ENCODE measurements at places on chromosomes 1 and 21.
A peak's percentile ranks its signal among the peaks of the same experiment; 100 is the strongest.

GRCh38 chr1:169623132-169623926 lies 6.6 kb downstream of the SELP start:
- no peaks in the 10 kb centered on the region for H3K36me3 ChIP-seq
- no peak overlapping the region for H3K27ac ChIP-seq
- peaks cover 33% of the 10 kb centered on the region for H3K4me1 ChIP-seq
- DNase-seq, result no peak

- no peak for DNase-seq
- peaks cover 27% of the 10 kb centered on the region for H3K4me1 ChIP-seq
- peaks cover 6% of the 10 kb centered on the region for H3K36me3 ChIP-seq
Observed at GRCh38 chr1:228647523-228648444, 87.5 kb upstream of the RHOU start.

GRCh38 chr1:180040034-180040433 lies 85.4 kb downstream of the CEP350 start:
- DNase-seq, result no peak
- H3K4me1 ChIP-seq, result no peaks in the 10 kb centered on the region
- H3K27me3 ChIP-seq, result no peaks in the 10 kb centered on the region
- no peak overlapping the region for H3K4me3 ChIP-seq
- peaks cover 54% of the 10 kb centered on the region for H3K36me3 ChIP-seq

GRCh38 chr1:21873174-21873573 lies 61.1 kb downstream of the LDLRAD2 start:
- H3K4me3 ChIP-seq, result no peak overlapping the region
- peaks cover 19% of the 10 kb centered on the region for H3K27me3 ChIP-seq
- DNase-seq, result no peak
- no peak overlapping the region for H3K27ac ChIP-seq
- peaks cover 6% of the 10 kb centered on the region for H3K4me1 ChIP-seq

DNA sequence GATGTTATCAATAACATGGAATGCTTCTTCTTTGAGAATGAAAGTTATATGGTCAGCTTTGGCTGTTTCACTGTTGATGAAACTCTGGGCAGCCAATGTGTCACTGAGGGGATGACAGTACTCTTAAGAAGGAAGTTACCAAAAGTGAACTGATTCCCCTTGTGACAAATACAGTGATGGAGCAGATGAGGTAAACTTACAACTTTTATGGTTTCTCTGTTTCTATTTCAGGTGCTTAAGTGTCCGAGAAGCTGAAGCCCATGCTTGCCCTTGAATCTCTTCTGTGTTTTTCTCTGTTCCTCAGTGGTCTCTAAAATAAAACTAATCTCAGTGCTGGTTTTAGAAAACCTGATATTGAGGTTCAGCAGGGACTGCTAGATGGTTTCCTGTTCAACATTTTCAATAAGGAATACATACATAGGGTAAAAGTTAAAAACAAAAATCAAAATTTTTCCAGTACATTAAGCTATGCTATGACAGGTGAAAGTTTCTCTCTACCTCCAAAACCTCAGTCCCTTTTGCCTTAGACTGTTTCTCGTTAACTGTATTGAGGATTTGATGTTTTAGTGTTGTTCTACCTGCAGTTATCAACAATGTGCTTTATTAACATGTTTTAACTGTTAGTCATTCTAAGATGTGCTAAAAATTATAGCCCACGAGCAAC lies 454.4 kb upstream of the ADGRL4 start:
- no peaks in the 10 kb centered on the region for H3K27me3 ChIP-seq
- H3K27ac ChIP-seq, result no peak overlapping the region
- no peak for DNase-seq
- H3K36me3 ChIP-seq, result no peaks in the 10 kb centered on the region

GRCh38 chr1:101238681-101239094 lies 1.9 kb downstream of the S1PR1 start:
- H3K27me3 ChIP-seq, result no peaks in the 10 kb centered on the region
- H3K27ac ChIP-seq, result peak overlapping the region; percentile 97

DNA sequence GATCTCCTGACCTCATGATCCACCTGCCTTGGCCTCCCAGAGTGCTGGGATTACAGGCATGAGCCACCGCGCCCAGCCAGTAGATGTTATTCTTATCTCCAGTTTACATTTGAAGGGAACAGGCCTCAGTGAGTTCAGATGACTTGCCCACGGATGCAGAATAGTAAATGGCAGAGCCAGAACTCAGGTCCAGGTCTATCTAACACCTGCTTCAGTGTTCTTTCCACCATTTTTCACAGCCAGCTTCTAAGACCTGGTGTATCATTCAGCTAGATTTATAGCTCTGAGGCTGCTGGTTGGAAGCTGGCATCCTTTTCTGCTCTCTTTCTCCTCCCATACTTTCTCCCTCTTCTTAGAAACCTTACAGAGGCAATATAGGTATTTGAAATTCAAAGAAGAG lies 10.8 kb downstream of the FABP3 start:
- no peak overlapping the region for H3K4me3 ChIP-seq
- DNase-seq, result no peak
- H3K4me1 ChIP-seq, result no peaks in the 10 kb centered on the region
- no peaks in the 10 kb centered on the region for H3K27me3 ChIP-seq
- no peak overlapping the region for H3K27ac ChIP-seq
- H3K36me3 ChIP-seq, result peaks cover 27% of the 10 kb centered on the region

- no peak for DNase-seq
- H3K27me3 ChIP-seq, result no peaks in the 10 kb centered on the region
- peak overlapping the region; percentile 60 for H3K27ac ChIP-seq
- peaks cover 74% of the 10 kb centered on the region for H3K4me1 ChIP-seq
- peak overlapping the region; percentile 92 for H3K4me3 ChIP-seq
Observed at GRCh38 chr1:89635825-89636815, 3.2 kb downstream of the LRRC8C start.

- H3K27ac ChIP-seq, result no peak overlapping the region
- no peaks in the 10 kb centered on the region for H3K36me3 ChIP-seq
- H3K4me3 ChIP-seq, result no peak overlapping the region
- H3K4me1 ChIP-seq, result no peaks in the 10 kb centered on the region
- peaks cover 61% of the 10 kb centered on the region for H3K27me3 ChIP-seq
- no peak for DNase-seq
Observed at GRCh38 chr1:94578856-94579255, 37.3 kb upstream of the F3 start.

DNA sequence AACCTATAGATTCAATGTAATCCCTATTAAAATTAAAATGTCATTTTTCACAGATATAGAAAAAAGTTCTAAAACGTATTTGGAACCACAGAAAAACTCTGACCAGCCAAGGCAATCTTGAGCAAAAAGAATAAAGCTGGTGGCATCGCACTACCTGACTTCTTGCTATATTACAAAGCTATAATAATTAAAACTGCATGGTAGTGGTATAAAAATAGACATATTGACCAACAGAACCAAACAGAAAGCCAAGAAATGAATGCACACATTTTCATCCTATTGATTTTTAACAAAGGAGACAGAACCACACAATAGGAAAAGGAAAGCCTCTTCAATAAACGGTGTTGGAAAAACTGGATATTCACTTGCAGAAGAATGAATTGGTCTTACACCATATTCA lies 9.2 kb upstream of the SHISAL2A start:
- no peak overlapping the region for H3K4me3 ChIP-seq
- no peak overlapping the region for H3K27ac ChIP-seq
- no peaks in the 10 kb centered on the region for H3K27me3 ChIP-seq

GRCh38 chr1:183893561-183894289 lies 88.8 kb downstream of the RGL1 start:
- H3K4me3 ChIP-seq, result no peak overlapping the region
- DNase-seq, result no peak
- no peak overlapping the region for H3K27ac ChIP-seq
- no peaks in the 10 kb centered on the region for H3K27me3 ChIP-seq

DNA sequence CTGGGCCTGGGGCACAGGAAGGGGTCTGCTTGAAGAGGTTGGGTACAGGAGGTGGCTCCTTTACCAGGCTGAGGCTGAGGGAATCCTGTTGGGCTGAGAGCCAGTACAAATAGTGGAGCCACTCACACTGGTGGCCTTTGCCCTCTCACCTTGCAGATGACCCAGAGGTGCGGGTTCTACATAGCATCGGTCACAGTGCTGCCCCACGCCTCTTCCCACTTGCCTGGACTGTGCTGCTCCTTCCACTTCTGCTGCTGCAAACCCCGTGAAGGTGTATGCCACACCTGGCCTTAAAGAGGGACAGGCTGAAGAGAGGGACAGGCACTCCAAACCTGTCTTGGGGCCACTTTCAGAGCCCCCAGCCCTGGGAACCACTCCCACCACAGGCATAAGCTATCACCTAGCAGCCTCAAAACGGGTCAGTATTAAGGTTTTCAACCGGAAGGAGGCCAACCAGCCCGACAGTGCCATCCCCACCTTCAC lies 1.8 kb upstream of the SLC50A1 start:
- no peak overlapping the region for H3K27ac ChIP-seq
- peak overlapping the region; percentile 99 for H3K4me3 ChIP-seq
- H3K36me3 ChIP-seq, result peaks cover 7% of the 10 kb centered on the region
- peaks cover 36% of the 10 kb centered on the region for H3K4me1 ChIP-seq
- peaks cover 22% of the 10 kb centered on the region for H3K27me3 ChIP-seq

DNA sequence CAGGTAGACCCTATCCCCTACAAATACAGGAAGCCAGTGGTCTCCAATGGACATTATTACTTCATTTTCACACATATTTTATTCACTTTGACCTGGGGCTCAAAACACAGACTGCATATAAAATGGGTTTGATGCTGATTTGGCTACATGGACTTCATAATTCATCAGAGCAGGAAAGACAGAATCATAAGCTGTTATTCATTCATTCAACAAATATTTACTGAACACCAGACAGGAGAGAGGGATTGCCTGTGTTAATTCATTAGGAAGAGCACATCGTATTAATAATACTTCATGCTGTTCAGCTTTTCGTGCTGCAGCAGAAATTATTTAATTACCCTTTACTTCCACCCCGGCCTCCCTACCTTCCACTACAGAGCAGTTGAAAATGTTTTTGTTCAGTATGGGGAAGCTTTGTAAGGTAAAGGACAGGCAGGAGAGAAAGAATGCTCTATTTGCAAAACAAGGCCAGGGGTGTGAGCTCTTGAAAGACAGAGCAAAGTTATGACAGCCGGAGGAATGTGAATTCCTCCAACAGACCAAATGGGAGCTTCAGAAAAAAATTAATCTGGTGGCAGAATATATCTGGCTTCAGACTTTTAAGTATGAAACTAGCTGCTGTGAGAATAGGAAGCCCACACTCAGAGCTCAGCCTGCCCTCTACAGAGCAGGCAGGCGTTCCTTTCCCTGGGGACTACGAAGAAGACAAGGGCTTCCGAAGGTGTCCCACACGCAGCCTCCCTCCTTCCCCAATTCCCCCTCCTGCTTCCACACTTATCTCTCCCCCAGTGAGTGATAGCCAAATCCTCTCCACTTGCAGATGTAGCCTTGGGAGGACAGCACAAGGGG lies 58.0 kb downstream of the MDM4 start:
- DNase-seq, result no peak
- H3K27me3 ChIP-seq, result no peaks in the 10 kb centered on the region
- H3K27ac ChIP-seq, result no peak overlapping the region
- peaks cover 13% of the 10 kb centered on the region for H3K36me3 ChIP-seq

GRCh38 chr1:48329905-48330304 lies 107.4 kb downstream of the SLC5A9 start:
- H3K27me3 ChIP-seq, result no peaks in the 10 kb centered on the region
- DNase-seq, result no peak
- H3K4me1 ChIP-seq, result no peaks in the 10 kb centered on the region
- no peak overlapping the region for H3K4me3 ChIP-seq
- no peak overlapping the region for H3K27ac ChIP-seq

DNA sequence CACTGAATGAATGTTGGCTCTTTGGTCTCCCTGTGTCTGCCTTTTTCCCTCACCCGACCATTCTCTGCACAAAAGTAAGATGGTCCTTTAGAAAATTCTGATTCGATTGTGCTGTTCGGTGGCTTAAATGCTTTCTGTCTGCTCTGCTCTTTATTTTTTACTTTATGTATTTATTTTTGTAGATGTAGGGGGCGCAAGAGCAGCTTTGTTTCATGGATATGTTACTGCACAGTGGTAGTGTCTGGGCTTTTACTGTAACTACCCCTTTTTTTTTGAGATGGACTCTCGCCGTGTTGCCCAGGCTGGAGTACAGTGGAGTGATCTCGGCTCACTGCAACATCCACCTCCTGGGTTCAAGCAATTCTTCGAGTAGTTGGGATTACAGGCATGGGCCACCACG lies 15.7 kb downstream of the NLRP3 start:
- no peak overlapping the region for H3K27ac ChIP-seq
- H3K27me3 ChIP-seq, result no peaks in the 10 kb centered on the region
- no peak for DNase-seq
- peaks cover 22% of the 10 kb centered on the region for H3K36me3 ChIP-seq
- H3K4me3 ChIP-seq, result no peak overlapping the region

DNA sequence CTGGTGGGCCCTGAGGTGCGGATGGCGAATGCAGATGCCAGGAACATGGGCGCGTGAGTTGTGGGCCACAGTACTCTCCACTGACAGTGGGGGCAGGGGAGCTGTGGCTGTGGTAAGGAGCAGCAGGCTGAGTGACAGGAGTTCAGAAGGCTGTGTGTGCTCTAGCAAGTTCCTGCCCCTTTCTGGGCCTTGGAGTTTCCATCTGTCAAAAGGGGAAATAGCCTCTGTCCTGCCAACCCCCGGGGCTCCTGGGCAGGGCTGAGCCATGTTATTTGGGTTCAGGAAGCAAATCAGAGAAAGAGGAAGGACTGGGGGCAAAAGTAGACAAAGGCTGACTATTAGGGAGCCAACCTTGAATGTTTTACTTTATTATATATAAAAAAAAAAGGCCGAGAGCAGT lies 19.5 kb upstream of the MFN2 start:
- H3K4me1 ChIP-seq, result no peaks in the 10 kb centered on the region
- peaks cover 7% of the 10 kb centered on the region for H3K36me3 ChIP-seq
- H3K4me3 ChIP-seq, result no peak overlapping the region
- no peak for DNase-seq
- H3K27ac ChIP-seq, result no peak overlapping the region

- no peak for DNase-seq
- H3K27me3 ChIP-seq, result no peaks in the 10 kb centered on the region
- H3K4me3 ChIP-seq, result no peak overlapping the region
- H3K36me3 ChIP-seq, result peaks cover 48% of the 10 kb centered on the region
Observed at GRCh38 chr1:150469291-150469690, 17.9 kb upstream of the TARS2 start.

- no peaks in the 10 kb centered on the region for H3K4me1 ChIP-seq
- H3K36me3 ChIP-seq, result no peaks in the 10 kb centered on the region
- no peak for DNase-seq
- H3K4me3 ChIP-seq, result no peak overlapping the region
- H3K27ac ChIP-seq, result no peak overlapping the region
Observed at GRCh38 chr1:201394591-201394990, 4.5 kb downstream of the LAD1 start.

GRCh38 chr1:54267815-54268761 lies 68.1 kb downstream of the MRPL37 start:
- H3K36me3 ChIP-seq, result peaks cover 5% of the 10 kb centered on the region
- no peak overlapping the region for H3K4me3 ChIP-seq
- peak overlapping the region; percentile 59 for H3K27ac ChIP-seq
- no peak for DNase-seq
- peaks cover 63% of the 10 kb centered on the region for H3K4me1 ChIP-seq
- H3K27me3 ChIP-seq, result no peaks in the 10 kb centered on the region

GRCh38 chr21:34612557-34612956 lies 2.4 kb downstream of the RCAN1 start:
- no peak for DNase-seq
- no peaks in the 10 kb centered on the region for H3K27me3 ChIP-seq
- H3K4me1 ChIP-seq, result peaks cover 30% of the 10 kb centered on the region
- H3K36me3 ChIP-seq, result no peaks in the 10 kb centered on the region
- H3K27ac ChIP-seq, result no peak overlapping the region

- no peak overlapping the region for H3K4me3 ChIP-seq
- H3K36me3 ChIP-seq, result no peaks in the 10 kb centered on the region
- H3K4me1 ChIP-seq, result peaks cover 47% of the 10 kb centered on the region
- no peaks in the 10 kb centered on the region for H3K27me3 ChIP-seq
Observed at GRCh38 chr1:184426278-184426674, 39.4 kb downstream of the C1orf21 start.

GRCh38 chr1:26288311-26288941 lies 8.5 kb downstream of the SH3BGRL3 start:
- H3K4me3 ChIP-seq, result peak overlapping the region; percentile 71
- no peaks in the 10 kb centered on the region for H3K27me3 ChIP-seq
- H3K4me1 ChIP-seq, result peaks cover 89% of the 10 kb centered on the region
- peak overlapping the region; percentile 93 for H3K27ac ChIP-seq

All from central memory CD8-positive, alpha-beta T cell (primary cell).